ENCODE measurements at places on chromosomes 7 and 10. TPM values are rescaled to one million over a fixed set of nuclear protein-coding genes. Genes with fewer than 3 reads are reported as not detected.
A peak's percentile ranks its signal among the peaks of the same experiment; 100 is the strongest.

OR6V1 gene
- total RNA-seq: not detected

HMX2 gene
- total RNA-seq: not detected

AKR1D1 gene
- not detected for total RNA-seq

DNA sequence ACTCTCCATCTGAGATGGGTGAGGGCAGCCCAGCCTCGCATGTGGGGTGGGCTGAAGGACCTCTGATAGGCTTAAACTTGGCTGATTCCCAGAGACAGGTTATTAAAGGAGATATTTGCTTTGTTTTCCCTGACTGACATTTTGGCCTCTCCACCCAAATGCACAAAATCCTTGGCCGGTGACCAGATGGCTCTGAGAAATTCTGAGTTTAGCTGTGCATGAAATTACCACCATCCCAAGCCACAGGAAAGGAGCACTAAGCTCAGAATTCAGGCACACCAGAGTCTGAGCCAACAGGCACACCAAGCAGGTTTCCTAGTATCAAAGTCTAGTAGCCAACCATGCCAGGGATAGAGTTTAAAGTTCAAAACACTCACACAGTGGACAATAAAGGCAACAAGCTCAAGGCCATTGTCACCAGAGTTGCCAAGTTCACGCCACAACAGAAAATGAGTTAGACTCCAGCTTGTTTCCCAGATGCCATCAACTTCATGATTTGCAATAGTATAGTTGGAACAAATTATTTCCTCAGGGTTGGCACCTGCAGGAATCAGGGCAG is 387.6 kb downstream of the KCNMA1 start:
- no peak for DNase-seq
- H3K36me3 ChIP-seq: peaks cover 11% of the 10 kb centered on the region
- no peak overlapping the region for H3K27ac ChIP-seq
- H3K27me3 ChIP-seq: no peaks in the 10 kb centered on the region
- H3K4me3 ChIP-seq: no peak overlapping the region
- peaks cover 16% of the 10 kb centered on the region for H3K4me1 ChIP-seq

GRCh38 chr10:79299397-79300241 is 47.6 kb upstream of the PPIF start:
- no peaks in the 10 kb centered on the region for H3K27me3 ChIP-seq
- peaks cover 23% of the 10 kb centered on the region for H3K4me1 ChIP-seq
- peak overlapping the region; percentile 57 for H3K27ac ChIP-seq
- no peak for DNase-seq

All from osteocyte (in vitro differentiated cells).